ENCODE measurements at places on chromosomes 6 and 20.

DNA sequence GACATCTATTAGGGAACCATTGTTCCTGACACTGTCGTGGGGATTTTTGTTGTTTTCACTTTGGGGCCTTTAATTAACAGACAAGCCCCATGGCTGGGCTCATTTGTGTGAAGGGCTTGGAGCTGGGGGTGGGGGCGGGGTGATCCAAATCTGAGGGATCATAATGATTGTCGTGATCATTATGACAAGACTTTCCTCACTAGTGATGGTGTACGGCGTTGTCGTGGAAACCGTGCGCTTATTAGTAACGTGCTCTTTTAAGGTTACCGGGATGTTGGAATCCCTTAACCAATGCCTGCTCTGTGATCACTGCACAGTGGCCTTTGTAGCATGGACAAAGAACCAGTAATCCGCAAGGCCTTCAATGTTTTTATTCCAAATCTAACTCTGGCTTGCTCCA lies 18.6 kb downstream of the PDYN start:
- DNase-seq, result no peak

DNA sequence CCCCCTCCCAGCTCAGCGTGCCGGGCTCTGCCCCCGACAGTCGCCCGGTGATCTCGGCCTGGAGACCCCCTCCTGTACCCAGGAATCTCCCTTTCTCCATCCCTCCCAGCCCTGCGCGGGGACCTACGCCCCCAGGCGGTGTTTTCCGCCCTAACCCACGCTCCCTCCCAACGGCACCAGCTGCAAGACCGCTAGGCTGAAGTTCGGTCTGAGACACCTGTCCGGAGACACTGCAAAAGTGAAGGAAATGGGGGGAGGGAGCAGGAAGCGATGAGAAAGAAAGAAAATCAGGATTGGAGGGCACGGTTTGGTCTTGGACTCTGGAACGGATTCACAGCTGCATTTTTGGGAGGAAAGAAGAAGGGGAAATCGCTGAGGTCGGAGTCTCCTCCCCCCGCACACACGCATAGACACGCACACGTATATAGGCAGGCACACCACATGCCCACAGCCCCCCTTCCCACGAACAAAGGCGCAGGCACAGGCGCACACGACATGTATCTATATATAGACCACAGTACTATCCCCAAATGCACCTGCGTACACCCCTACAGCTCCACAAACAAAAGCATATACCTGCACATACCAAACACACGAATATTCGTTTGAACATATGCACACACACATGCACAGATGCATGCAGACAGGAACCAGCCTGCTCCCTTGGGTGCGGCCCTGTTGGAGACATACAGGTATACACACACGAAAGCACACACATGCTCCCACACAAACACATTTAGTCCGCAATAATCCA lies 1.0 kb downstream of the SLC32A1 start:
- no peak for DNase-seq

DNA sequence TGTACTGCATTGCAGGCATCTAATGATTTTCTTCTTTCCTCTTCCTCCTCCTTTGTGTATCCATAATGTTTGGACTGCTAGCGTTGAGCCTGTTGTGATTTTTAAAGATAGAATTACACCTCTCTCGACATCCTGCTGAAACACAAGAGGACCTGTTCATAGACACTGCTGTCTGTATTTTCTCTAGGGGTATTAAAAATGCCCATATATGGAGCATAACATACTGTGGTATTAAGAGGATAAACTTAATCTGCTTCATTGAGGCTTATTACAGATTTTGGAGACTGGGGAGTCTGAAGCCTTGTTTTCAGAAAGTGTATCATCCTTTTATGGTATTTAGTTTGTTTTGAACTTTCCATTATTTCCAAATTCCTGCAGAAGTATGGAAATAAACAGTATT lies 414.3 kb downstream of the CDKAL1 start:
- no peak for DNase-seq

GRCh38 chr6:103177791-103178190 lies 1681.9 kb downstream of the HACE1 start:
- no peak for DNase-seq

GRCh38 chr20:10654630-10655029 lies 19.2 kb downstream of the JAG1 start:
- DNase-seq, result no peak

- DNase-seq, result no peak
Observed at GRCh38 chr20:46122516-46123481, 4.7 kb downstream of the CD40 start.
